ENCODE measurements at places on chromosomes 2 and 18.

- no peak for DNase-seq
These were observed 108.9 kb upstream of the MAP4K3 start for GRCh38 chr2:39545957-39546356.

DNA sequence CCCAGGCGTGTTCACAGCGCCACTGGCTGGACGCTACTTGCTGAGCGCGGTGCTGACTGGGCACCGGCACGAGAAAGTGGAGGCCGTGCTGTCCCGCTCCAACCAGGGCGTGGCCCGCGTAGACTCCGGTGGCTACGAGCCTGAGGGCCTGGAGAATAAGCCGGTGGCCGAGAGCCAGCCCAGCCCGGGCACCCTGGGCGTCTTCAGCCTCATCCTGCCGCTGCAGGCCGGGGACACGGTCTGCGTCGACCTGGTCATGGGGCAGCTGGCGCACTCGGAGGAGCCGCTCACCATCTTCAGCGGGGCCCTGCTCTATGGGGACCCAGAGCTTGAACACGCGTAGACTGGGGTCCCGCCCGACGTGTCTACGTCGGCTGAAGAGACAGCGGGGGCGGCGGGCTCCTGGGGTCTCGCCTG lies 891 bp upstream of the KHK start:
- DNase-seq, result no peak

DNA sequence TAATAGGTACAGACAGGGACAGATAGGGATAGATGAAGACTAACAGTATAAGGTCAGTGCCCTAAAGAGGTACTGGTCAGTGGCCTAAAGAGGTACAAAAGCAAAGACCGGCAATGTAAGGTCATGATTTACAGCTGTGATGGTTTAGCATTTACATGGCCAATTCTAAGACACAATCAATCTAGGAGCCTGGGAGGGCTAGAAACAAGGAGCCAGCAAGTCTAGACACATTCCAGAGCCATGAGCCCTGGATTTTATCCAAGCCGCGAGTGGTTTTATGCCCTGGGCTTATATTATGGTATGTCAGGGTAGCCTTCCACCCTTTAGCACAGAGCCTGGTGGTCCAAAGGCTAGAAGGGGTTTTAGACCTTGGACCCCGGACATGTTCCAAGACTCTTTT lies 124.2 kb downstream of the CBLN2 start:
- DNase-seq, result no peak

DNA sequence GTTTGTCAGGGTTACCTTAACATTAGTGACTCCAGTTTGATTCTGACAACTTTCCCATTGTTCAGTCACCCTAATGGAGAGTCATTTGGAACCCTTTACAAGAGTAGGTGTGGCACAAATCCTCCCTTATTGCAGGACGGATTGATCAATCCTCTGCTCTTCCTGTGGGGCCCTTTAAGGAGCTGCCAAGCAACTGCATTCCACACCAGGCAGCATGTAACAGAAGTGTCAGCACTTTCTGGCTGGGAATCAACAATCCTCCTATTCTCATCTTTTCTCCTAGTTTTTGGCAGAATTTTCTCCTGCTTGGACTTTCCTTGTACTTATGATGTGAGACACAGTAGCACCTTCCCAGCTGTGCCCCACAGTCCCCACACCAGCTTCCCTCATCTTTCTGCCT lies 177.8 kb downstream of the ST6GAL2 start:
- no peak for DNase-seq

- DNase-seq, result no peak
These were observed 74.4 kb upstream of the TANC1 start for GRCh38 chr2:158894078-158894477.

DNA sequence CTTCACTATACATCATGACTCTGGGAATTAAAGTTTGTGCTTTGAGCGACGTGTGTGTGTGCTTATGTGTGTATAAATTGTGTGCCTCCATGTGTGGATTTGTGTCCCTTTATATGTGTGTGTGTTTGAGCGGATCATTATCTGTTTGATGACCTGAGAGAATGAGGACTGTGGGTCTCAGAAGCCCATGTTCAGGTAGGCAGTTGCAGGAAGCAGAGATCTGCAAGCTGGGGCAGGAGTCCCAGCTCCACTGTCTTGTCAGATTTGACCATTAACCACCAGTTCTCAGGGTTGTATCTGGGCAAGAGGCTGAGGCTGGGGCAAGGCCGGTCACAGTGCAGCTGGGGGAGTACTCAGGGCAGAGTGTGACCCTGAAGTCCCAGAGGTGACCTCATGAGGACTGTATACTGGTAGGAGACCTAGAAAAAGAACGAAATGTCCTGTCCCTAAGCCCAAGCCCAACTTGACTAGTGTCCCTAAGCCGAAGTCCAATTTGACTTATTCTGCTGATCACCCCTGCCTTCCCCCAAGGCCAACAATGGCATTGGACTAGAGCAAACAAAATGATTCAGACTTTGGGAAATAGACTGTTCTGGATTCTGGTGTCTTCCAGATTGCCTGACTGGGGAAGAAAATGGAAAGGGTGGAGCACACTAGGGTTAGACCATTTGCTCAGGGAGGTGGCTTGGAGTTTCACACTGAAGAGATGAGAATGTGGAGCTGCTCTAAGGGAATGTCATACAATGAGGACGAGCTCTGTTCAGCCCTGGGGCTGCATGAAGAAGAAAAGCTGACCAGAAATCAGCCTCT lies 28.1 kb downstream of the RHOB start:
- DNase-seq, result no peak

- no peak for DNase-seq
These were observed 66.5 kb downstream of the EVA1A start for GRCh38 chr2:75494137-75494769.

GRCh38 chr2:99956232-99957030 lies 186.0 kb downstream of the AFF3 start:
- DNase-seq, result no peak

GRCh38 chr2:101113441-101114267 lies 37.5 kb downstream of the TBC1D8 start:
- no peak for DNase-seq

DNA sequence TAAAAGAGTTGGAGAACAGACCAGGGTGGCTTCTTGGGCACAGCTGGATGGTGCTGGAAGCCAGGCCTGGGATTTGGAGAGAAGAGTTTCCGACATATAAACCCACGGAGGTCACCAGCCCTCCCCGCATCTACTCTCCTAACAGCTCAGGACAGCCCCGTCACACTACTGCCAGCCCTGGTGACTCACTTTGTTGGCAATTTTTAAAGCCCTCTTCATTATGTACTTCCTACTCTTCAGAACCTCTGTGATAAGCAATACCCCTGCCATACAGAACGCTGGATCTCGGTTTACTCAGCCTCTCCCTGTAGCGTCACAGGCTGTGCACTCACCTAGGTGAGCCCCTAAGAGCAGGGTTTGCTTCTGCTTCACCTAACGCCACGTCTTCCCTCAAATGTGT lies 48.1 kb downstream of the ID2 start:
- no peak for DNase-seq

GRCh38 chr2:177429688-177430325 lies 37.2 kb downstream of the AGPS start:
- no peak for DNase-seq

DNA sequence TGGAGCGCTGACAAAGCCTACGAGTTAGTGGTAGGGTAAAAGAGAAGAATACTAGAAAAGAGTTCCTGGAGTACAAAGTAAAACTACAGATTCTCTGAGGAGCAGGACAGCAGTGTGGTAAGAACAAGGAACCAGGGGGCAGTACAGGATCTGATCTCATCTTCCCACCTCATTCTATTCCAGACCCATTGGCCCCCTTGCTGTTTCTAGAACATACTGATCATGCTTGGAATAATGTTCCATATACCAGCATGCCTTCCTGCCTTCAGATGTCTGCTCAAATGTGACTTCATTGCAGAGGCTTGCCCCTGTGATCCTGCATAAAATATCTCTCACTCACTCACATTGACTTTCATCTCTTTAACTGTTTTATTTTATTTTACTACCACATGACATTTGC lies 19.3 kb downstream of the MSGN1 start:
- no peak for DNase-seq

- DNase-seq, result no peak
These were observed 314.9 kb downstream of the ERBB4 start for GRCh38 chr2:212223696-212224095.

- DNase-seq, result no peak
These were observed 31.4 kb downstream of the QPCT start for GRCh38 chr2:37375741-37376288.

DNA sequence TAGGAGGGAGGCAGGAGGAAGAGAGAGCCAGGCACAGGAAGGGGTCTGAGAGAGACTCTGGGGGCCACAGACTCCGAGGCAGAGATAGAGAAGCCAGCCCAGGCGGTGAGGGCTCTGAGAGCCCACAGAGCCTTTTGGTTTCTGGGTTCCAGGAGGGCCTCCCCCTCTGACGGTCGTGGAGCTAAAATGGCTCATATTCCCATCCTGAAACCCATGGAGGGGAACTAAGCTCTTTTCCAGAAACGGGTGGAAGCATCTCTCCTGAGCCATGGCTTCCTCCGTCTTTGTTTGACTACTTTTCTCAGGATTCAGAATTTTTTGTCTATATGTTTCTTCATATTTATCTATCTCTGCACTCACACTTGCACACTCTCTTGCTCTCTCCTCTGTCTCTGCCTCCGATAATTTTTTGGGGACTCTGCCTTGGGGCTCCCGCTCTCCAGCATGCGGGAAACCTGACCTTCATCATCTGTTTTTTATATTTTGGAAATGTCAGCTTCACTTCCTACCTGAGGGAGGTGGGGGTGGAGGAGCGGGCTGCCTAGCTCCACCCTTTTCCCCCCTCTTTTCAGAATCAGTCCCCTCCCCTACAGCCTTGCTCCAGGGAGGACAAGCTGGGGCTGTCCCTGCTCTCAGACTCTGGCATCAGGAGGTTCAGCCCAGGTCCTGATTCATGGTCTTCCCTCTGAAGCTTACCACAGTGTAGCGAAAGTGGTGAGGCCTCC lies 5.0 kb upstream of the PKDCC start:
- no peak for DNase-seq

DNA sequence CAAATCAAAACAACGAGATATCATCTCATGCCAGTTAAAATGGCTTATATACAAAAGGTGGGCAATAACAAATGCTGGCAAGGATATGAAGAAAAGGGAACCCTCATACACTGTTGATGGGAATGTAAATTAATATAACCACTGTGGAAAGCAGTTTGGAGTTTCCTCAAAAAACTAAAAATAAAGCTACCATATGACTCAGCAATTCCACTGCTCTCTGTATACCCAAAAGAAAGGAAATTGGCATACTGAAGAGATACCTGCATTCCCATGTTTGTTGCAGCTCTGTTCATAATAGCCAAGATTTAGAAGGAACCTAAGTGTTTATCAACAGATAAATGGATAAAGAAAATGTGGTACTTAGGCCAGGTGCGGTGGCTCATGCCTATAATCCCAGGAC lies 124.8 kb downstream of the MSTN start:
- no peak for DNase-seq

GRCh38 chr2:228786901-228787300 lies 484.2 kb downstream of the PID1 start:
- no peak for DNase-seq
